ENCODE measurements at places on chromosomes 2 and 18.

DNA sequence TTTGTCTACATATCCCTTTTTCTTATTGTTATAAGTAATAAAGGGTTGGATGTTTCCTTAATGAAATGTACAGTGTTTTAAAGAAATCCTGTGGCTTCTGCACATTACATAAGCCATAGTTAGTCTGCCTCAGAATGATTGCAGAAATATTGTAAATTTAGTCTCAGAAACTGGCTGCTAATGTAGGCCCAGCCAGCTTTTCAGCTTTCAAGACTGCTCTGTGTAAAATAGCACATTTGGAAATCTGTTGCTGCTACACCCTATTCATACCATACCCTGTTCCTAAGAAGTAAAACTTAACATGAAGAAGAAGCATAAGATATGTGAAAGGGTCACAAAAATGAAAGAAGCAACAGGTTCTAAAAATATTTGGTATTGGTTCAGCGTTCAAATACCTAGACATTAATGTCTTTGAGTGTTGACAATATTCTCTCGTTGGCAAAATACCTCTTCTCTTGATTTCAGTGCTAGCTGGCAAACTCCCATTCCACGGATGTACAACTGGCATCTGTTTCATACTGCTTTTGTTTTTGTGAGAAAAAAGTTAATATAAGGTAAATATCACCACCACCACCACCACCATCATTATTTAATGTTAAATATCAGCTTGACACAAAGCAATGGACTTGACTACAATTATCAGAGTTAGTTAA is 19.2 kb upstream of the NCKAP1 start:
- DNase-seq = no peak

DNA sequence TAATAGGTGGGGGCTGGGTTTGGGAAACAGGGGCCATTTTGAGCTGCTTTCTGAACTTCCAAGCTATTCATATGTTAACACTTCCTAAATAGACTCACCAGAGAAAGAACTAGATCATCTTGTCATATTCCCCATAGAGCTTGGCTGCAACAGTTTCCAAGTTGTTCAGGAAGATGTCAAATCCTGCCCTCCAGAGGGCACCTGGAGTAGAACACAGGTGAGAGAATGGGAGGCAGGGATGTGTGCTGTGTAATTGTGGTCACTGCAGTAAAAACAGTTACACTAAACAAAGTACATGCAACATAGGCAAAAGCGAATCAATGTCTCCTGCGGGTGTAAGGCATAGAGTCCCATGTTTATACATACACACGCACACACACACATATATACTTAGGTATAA is 34.5 kb upstream of the LRRC30 start:
- no peak for DNase-seq

DNA sequence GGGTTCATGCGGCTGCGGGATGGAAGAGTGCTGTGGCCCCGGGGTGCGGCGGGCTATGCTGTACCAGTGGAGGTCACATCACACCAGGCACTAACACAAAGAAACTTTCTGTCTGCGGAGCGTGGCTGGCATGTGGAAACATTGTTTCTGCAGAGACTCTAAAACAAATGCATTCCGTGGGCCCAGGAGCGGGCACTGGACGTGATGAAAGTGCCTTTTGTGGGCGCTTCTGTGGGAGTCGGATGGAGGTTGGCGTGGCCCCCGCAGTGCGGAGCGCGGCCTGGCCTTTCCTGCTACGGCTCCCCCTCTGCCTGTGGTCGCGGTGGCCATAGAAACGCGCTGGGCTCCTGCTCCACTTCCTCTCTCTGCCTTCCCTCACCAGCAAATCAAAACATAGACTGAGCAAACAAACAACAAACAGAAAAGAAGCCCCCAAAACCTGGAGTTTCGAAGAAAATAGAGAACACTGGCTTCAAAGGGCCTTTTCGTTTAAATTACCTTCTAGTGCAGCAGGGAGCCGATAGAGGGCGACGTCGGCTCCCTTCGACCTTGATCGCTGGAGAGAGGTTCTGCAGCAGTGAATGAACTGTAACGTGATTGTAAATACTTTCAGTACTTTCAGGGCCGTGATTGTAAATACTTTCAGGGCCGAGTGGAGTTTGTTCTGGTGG is 51.4 kb downstream of the KIF5C start:
- peak; percentile 34 for DNase-seq

DNA sequence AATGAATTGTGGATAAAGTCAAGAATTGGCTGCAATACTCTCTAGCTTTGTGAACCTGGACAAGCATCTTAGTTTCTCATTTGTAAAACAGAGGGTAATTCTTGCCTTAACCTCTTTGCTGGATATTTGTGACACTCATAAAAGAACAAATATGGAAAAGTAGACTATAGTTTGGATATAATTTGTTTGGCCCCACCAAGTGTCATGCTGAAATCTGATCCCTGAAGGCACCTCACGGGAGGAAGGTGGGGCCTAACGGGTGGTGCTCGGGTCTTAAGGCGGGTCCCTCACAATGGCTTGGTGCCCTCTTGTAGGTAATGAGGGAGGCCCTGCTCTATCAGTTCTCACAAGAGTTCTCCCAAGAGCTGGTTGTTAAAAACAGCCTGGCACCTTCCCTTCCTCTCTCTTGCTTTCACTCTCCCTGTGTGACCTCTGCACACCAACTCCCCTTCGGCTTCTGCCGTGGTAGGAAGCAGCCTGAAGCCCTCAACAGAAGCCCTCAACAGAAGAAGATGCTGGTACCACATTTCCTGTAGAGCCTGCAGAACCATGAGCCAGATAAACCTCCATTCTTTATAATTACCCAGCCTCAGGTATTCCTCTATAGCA is 37.4 kb downstream of the ARL4C start:
- no peak for DNase-seq

DNA sequence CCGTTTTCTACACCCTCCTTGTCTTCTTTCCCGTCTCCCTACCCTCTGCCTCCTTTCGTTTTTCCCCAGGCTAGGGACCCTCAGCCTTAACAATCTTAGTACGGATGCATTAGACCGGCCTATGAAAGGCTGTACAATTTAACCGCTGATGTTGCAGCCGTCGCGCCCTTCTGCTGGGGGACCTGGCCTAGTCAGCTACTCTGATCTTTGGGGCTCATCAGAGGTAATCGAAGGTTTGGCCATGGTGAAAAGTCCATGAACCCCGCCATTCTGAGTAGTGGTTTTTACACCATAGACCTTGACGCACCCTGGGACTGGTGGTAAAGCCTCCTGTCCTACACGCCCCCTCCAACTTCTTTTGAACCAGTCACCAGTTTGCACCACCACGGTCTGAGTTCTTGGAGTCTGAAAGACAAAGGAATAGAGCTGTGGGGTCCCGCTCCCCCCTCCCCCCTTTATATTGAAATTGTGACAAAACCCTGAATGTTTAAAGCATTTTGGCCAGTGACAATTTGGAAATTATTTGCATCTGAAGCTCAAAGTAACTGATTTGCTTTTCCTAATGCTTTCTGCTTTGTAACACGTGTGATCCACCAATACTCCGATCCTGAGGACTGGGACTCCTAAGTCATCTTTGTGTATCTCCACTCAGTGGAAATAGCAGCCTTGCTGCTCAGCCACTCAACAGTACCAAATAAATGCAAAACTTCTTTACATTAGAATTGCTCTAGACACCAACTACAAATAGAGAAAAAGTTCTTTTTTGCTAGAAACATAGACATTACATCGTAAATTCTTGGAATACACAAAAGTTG is 642 bp upstream of the SRSF7 start:
- DNase-seq = no peak

GRCh38 chr2:218860950-218861381 is 1.4 kb downstream of the WNT6 start:
- no peak for DNase-seq

- DNase-seq = no peak
These were observed 52.1 kb downstream of the LRRTM1 start for GRCh38 chr2:80252294-80252986.

- no peak for DNase-seq
These were observed 73.1 kb downstream of the CTIF start for GRCh38 chr18:48611785-48612480.

- DNase-seq = no peak
These were observed 213.3 kb downstream of the NAPG start for GRCh38 chr18:10739152-10739551.
